Stimulated activated CD8-positive, alpha-beta memory T cell treated with anti-CD3 and anti-CD28 coated beads, Interleukin-4, amount 100 ng/mL, for 24 hours (primary cell): ENCODE measurements at places on chromosomes 1 and 21.
A peak's percentile ranks its signal among the peaks of the same experiment; 100 is the strongest.

GRCh38 chr1:232629250-232630046 is 485 bp downstream of the SIPA1L2 start:
- no peak for DNase-seq

GRCh38 chr1:54723985-54724384 is 8.3 kb downstream of the TTC4 start:
- DNase-seq, result no peak

DNA sequence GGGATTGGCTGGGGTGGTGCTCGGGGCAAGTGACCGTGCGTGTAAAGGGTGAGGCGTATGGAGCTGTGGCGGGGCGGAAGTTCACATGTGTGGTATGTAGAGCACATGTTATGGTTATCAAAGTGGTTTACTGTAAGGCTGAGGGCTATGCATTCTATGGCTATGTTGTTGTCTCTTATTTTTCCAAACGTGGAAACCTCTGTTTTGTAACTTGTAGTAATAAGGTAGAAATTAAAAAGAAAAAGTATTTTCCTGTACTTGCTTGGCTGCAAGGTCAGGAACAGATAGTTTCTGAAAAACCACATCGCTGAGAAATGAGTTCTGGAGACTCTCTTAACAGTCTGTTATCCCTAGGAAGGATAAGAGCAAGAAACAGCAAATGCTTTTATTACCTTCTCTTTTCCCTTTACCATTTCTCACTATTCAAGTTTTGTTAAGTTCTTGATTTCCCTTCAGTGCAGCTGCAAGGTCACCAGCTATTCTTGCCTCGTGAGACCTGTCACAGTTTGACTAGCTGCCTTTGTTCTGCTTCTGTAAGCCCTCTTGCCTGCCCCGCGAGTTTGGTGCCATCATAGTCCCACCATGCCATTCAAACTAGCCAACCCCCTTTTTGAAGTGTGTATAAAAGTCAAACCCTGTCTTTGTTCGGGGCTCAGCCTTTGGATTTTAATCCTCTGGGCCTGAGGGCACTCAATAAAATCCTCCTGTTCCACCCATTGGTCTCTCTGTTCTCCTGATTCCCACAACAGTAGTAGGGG is 9.5 kb downstream of the RNU1-2 start:
- no peak for DNase-seq

DNA sequence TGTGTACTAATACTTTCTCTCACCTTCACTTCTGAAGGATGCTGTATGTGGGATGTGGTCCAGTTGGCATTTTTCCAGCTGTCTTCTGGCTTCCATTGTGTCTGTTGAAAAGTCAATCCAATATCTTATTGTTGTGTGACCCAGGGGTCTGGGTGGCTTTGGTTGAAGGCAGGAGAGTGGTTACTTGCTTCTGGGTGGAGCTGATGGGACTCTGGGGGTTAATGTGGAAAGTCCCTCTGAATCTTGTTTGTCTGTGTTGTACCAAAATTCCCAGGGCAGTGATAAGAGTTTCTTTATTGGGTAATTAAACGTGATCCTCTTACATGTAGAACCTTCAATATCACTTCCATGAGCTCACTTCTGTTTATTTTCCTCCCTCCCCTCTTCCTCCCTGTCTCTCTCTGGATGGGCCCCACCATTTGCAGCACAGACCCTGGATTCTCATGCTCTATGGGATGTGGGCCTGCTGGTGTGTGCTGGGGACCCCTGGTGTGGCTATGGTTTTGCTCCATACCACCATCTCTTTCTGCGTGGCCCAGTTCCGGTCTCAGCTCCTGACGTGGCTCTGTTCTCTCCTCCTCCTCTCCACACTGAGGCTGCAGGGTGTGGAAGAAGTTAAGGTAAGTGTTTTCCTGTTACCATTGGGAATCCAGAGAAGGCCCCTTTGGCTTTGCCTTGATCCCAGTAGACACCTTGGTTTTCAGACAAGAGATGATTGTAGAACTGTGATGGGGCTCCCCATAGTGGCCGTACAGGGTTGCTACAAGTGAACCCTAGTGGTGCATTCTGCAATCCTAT is 71.5 kb downstream of the HHAT start:
- DNase-seq, result peak; percentile 7

DNA sequence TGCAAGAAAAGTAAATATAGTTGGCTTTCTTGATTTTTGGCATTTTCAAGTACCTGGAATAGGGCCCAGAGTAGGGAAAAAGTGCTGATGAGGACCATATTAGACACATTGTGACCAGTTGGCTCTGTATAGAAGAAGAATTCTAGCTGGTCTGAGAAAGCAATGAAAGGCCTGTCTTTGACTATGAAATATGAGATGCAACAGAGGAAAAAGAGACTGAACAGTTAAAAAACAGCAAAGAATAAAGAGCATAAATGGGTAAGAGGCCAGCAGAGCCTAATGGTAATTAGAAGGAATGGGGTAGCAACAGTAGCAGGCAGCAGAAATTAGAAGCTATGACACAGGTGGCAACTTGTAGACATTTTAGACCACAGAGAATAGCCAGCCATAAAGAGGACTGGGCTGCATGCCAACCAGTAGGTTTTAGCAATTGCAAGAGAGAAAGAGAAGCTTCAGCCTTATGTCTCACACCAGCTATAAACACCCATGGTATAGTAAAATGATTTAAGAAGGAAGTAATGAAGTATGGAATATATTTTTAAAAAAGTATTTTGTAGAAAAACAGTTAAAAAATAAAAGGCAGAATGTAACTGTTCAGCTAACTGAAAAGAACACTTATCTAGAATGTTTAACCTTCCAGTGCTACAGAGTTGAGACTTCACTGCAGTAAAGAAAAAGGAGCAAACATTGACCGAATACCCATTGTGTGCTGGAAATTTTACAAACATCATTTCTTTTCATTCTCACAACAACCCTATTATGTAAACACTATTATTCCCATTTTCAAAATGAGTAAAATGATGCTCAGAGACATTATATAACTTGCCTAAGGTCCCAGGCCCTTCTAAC is 114.1 kb downstream of the LHX4 start:
- DNase-seq, result no peak

DNA sequence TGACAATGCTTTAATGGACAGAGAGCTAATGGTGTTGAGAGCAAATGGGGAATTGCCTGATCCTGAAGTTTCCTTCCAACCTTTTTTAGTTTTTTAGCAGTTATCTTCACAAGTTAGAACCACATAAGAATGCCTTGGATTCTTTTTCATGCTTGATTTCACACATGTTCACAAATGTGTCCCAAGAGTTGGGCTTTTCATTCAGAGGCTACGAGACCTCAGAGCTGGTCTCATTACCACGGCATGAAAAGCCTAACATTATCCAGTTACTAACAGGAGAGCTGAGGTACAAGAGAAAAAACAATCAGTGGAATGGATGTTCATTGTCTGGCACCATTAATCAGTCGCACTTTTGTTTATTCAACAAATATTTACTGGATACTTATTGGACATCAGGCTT is 340.6 kb downstream of the ZNF326 start:
- DNase-seq, result no peak

- no peak for DNase-seq
Measured at GRCh38 chr1:20168564-20169491, 17.1 kb upstream of the UBXN10 start.

- no peak for DNase-seq
Measured at GRCh38 chr1:155324717-155325602, 4.3 kb downstream of the RUSC1 start.

GRCh38 chr21:32916522-32917099 is 109.1 kb upstream of the OLIG2 start:
- no peak for DNase-seq

DNA sequence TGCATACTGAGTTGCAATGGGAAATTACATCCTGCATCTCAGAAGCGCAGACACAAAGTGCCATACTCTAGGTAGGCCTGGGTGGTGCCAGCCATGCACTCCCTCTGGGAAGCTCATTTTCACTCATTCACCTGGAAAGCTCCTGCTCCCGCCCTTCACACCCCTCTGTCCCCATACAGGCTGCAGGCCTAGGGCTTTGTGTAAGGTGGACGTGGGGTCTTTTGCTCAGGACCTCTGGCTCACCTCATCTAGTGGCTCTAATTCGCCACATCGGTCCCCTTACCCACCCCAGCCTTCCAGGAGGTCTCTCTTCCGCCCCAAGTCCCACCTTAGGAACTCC is 751 bp downstream of the MRPS15 start:
- DNase-seq, result no peak

- no peak for DNase-seq
Measured at GRCh38 chr1:228007801-228008341, 1.1 kb downstream of the WNT3A start.

- DNase-seq, result no peak
Measured at GRCh38 chr1:243267471-243267880, 11.6 kb downstream of the SDCCAG8 start.

DNA sequence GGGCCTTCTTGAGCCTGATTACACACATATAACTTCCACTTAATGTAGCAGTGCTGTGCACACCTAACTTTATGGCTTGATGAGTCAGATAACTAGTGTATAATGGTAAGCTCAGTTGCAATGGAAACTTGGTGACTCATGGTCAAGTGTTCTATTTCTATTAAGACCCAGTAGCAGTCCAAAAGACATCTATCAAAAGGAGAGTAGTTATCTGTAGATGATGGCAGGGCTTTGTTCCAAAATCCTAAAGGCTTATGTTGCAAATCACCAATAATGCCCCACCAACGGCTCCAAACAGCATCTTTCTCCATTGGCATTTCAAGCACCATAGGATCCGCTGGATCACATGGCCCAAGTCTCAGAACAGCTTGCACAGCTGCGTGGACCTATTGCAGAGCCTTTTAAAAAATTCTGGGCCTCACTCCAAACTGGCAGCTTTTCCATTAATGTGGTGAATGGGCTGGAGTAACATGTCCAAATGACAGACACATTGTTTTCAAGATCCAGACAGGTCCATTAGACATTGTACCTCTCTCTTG is 566.8 kb upstream of the USP24 start:
- no peak for DNase-seq

DNA sequence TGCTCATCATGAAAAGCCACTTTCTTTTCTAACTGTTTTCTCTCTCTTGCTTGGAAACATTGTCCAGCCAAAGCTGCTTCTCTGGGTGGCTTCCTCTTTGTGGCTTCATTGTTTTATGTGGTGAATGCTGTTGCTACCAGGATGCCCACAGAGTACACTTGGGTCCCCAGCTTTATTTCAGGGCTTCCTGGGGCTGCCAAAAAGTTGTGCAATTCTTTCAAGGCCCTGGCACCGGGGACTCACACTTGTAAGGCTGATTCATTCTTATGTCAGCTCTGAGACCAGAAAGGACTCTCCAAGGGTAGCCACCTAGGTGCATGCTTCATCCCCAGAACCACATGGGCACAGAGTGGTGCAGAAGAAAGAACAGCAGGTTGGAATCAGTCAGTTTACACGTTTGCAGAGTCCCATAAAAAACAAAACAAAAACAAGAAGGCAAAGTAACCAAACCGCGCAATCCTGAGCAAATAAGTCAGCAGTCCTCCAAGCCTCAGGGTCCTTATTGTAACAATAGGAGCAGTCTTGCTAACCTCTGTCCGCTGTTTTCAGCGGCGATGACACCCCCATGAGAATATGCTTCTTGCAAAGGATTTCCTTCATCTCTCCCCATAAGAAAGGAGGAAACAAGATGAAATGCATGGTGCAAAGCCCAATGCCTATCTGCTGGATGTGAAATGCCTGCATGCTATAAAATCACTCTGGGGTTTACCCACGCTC is 89.9 kb upstream of the SSX2IP start:
- DNase-seq, result no peak

GRCh38 chr1:66294707-66295370 is 239.1 kb upstream of the SGIP1 start:
- DNase-seq, result no peak

- no peak for DNase-seq
Measured at GRCh38 chr1:9331558-9332346, 39.1 kb downstream of the SPSB1 start.

GRCh38 chr1:41914516-41914915 is 4.2 kb downstream of the HIVEP3 start:
- no peak for DNase-seq

GRCh38 chr1:23908453-23909341 is 4.5 kb downstream of the CNR2 start:
- DNase-seq, result peak; percentile 13

GRCh38 chr1:81801651-81802456 is 1.1 kb downstream of the ADGRL2 start:
- no peak for DNase-seq

GRCh38 chr1:233652526-233652925 is 38.6 kb downstream of the KCNK1 start:
- DNase-seq, result no peak

- DNase-seq, result no peak
Measured at GRCh38 chr1:230347896-230348295, 78.2 kb downstream of the PGBD5 start.

GRCh38 chr1:206723805-206724472 is 39.2 kb downstream of the MAPKAPK2 start:
- no peak for DNase-seq

DNA sequence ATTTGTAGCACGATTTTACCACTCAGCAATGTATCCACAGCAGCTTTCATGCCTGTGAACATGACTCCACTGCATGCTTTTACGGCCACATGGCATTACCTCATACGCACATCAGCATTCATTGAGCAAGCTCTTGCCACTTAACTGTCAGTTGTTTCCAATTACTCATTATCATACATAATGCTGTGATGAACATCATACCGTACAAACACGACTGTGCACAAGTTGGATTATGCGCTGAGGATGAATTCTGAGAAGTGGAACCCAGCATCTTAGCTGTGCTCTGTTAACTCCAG is 9.6 kb downstream of the UMODL1 start:
- no peak for DNase-seq

DNA sequence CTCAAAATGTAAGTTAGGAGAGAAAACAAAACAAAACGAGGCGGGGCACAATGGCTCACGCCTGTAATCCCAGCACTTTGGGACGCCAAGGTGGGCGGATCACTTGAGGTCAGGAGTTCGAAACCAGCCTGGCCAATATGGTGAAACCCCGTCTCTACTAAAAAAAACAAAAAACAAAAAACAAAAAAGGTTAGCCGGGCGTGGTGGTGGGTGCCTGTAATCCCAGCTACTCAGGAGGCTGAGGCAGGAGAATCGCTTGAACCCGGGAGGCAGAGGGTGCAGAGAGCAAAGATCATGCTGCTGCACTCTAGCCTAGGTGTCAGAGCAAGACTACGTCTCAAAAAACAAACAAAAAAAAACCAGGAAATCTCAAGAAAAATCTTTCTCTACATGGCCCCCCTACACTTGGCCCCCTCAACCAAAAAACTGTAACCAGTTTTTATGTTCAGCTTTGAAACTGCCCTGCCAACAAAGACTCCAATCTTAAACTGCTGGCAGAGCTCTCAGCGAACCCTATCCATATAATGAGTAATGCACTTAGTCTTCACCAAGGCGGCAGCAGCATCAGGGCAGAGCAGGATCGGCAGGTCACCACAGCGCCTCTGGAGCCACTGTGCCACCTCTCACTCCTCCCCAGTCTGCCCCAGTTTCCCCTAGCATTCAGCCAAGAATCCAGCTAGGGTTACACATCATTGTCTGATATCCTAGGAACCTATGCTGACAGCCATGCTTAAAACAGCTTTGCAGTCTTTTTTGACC is 71.7 kb downstream of the JAK1 start:
- no peak for DNase-seq
